Keratinocyte (primary cell): ENCODE measurements at places on chromosomes 3 and 15.

DNA sequence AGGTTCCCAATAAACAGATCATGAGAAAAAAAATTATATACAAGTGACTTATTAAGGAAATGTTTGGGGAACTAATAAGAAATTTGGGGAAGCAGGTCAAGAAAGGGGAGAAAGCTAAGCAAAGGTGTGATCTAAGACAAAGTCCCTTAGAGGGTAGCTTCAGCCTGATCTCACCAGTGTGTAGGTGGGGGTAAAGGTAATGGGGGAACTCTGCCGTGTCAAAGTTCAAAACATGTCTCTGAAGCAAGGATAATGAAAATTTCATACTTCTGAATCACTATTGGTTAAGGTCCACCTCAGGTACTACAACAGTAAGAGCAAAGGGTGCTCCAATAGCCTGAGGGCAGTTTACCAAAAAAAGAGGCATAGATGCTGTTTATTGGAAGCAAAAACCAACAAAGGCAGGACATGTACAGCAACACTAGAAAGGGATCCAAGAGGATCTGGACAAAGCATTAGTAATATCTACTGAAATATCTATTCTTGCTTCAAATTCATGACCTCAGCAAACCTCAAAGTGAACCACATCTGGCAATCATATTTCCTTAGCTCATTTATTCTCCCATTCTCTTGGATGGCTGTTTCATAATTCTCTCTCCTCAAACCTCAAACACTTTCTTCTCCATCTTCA, 6.9 kb downstream of the ACAD11 start:
- H3K4me1 ChIP-seq, result peaks cover 2% of the 10 kb centered on the region
- DNase-seq, result no peak
- no peak overlapping the region for H3K4me3 ChIP-seq
- H3K36me3 ChIP-seq, result no peaks in the 10 kb centered on the region
- no peak overlapping the region for H3K27ac ChIP-seq

- H3K4me3 ChIP-seq, result no peak overlapping the region
- no peaks in the 10 kb centered on the region for H3K4me1 ChIP-seq
- H3K36me3 ChIP-seq, result no peaks in the 10 kb centered on the region
- no peak for DNase-seq
These were observed 66.8 kb upstream of the RASGRP1 start for GRCh38 chr15:38631119-38632075.

GRCh38 chr3:142356818-142357217, 91.0 kb downstream of the XRN1 start:
- no peaks in the 10 kb centered on the region for H3K27me3 ChIP-seq
- H3K36me3 ChIP-seq, result peaks cover 6% of the 10 kb centered on the region
- H3K27ac ChIP-seq, result no peak overlapping the region
- no peaks in the 10 kb centered on the region for H3K4me1 ChIP-seq
- no peak for DNase-seq
- no peak overlapping the region for H3K4me3 ChIP-seq

GRCh38 chr3:100954990-100955389, 38.2 kb downstream of the ABI3BP start:
- peaks cover 22% of the 10 kb centered on the region for H3K4me1 ChIP-seq
- no peaks in the 10 kb centered on the region for H3K36me3 ChIP-seq
- H3K27me3 ChIP-seq, result no peaks in the 10 kb centered on the region
- no peak overlapping the region for H3K4me3 ChIP-seq
- H3K27ac ChIP-seq, result peak overlapping the region; percentile 61
- DNase-seq, result peak; percentile 13

- H3K4me1 ChIP-seq, result peaks cover 34% of the 10 kb centered on the region
- H3K27ac ChIP-seq, result peak overlapping the region; percentile 74
- H3K36me3 ChIP-seq, result no peaks in the 10 kb centered on the region
- no peaks in the 10 kb centered on the region for H3K27me3 ChIP-seq
- no peak for DNase-seq
These were observed 66.7 kb downstream of the FILIP1L start for GRCh38 chr3:100047455-100048141.
